Activated T-cell treated with anti-CD3 and anti-CD28 coated beads for 1 hour (primary cell): ENCODE measurements at places on chromosomes 3 and 15.

DNA sequence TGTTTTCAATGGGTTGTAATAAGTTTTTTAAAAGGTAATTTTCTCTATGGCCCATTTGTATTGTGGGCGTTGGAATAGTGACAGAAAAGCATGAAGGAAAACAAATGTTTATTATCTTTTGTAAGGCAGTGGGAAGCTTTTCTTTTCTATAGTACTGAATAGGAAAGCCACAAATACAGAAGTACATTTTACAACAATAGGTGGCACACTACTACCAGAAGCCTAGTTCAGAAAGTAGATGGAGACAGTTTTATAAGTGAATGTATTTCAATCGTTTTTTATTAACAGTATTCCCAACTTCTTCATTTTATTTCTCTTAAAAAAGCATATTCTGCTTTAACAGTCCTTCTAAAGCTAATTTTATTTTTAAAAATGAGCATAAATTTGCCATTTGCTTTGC is 296.7 kb downstream of the PTPRG start:
- no peak for DNase-seq

- DNase-seq: no peak
Observed at GRCh38 chr3:97432914-97433313, 331.6 kb upstream of the ARL6 start.

DNA sequence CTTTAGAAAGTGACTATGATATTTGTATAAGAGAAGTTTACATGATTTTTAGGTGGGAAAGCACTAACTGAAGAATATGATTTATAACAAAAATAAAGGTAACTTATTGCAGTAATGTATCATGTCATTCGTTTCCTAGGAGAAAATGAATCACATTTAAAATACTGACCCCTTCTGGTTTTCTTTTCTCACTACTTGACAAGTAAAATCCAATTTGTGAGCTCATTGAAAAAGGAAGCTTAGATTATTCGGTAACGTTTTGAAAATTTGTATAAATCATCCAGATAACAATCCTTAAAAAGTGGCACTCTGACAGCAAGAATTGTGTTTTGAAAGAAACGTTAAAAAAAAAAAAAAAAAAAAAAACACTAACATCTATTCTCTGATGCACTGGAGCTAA is 39.0 kb downstream of the NSUN3 start:
- DNase-seq: no peak

DNA sequence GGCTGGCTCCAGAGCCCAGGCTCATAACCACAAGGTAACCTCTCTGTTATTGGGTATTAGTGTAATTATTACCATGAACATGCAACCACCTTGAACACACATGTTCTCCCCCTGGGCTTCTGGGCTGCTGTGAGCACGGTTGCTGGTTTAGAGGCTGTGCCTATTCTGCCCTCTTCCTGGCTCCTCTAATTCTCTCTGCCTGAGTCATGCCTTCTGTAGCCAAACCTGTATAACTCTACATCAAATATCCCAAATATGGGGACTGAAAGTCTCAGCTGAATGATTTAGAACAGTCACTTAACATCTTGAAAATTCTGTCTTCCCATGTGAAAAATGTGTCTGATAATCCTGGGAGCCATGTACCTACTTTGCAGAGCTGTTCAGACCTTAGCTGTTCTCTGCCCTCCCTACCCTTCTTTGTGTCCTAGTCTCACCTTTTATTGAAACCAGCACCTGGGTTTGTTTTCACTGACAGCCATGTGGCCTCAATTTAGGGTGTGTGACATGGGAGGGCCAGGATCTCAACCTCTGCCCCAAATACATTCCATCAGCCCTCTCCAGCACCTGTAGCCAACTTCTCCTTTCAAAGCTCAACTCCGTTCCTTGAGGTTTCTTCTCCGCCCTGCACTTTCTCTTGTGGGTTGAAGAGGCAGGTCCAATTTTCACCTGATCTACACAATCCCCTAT is 60.7 kb downstream of the PDZRN3 start:
- DNase-seq: no peak

GRCh38 chr3:55565521-55565920 is 78.4 kb upstream of the WNT5A start:
- DNase-seq: no peak

GRCh38 chr3:177904621-177905020 is 631.6 kb upstream of the KCNMB2 start:
- no peak for DNase-seq

DNA sequence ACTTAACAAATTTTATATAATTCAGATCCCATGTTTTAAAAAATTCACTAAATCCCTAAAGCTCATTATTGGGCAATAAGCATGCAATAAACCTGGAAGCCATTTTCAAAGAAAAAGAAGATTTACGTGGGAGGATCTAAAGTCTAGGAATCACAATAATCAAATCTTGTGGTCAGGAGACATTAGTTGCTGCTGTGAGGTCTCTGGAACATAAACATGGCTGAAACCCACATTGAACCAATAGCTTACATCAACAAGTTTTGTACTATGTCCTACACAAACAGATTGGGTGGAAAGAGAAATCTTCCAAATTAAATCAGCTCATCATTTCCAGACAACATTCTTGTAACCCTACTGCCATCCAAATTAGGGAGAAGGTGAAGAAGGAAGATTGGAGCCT is 121.9 kb upstream of the EPHA3 start:
- no peak for DNase-seq
